ENCODE measurements at places on chromosomes 11 and 22.

- DNase-seq, result no peak
Observed at GRCh38 chr22:43442386-43443151, 30.8 kb downstream of the MPPED1 start.

DNA sequence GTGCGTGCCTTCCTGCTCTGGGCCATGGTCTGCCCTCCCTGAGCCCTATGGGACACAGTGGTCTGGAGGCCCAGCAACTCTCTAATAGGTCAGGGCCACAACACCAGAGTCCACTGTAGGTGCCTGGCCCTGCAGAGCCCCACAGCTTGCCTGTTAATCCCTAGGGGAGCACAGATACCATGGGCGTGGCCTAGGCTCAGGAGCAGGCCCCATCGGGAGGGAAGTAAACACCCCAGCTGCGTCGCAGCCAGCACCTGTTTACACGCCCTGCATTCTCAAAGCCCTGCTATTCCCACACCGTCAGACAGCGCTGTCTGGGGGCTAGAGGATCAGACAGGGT is 2.5 kb downstream of the KCTD17 start:
- no peak for DNase-seq

GRCh38 chr11:41784513-41785335 is 325.3 kb upstream of the LRRC4C start:
- no peak for DNase-seq

DNA sequence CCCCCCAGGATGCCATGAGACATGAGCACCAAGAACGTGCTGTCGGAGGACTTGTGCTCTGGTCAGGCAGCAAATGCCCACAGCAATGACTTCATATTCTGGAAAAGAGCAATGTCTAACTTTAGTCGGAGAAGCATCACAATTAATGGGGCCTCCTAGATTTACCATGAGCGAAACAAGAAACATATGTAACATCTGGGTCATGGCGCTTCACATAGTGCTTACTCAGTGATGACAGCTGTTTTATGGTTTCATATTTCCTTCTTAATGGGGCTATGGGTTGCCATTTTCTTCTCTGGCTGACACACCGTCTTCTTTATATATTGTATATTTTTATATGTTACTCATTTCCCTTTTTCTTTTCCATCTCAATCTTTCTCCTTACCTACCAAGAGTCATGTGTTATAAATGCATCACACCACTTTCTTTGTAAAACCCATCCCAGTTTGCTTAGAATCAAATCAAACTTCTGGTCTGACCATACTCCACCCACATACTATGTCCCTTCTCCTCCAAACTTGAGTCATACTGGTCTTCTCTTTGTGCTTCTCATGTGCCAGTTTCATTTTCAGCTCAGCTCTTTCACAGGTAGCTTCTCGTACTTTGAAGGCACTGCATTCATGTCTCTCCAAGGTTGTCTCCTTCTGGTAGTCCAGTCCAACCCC is 9.4 kb upstream of the CASP12 start:
- DNase-seq, result no peak

DNA sequence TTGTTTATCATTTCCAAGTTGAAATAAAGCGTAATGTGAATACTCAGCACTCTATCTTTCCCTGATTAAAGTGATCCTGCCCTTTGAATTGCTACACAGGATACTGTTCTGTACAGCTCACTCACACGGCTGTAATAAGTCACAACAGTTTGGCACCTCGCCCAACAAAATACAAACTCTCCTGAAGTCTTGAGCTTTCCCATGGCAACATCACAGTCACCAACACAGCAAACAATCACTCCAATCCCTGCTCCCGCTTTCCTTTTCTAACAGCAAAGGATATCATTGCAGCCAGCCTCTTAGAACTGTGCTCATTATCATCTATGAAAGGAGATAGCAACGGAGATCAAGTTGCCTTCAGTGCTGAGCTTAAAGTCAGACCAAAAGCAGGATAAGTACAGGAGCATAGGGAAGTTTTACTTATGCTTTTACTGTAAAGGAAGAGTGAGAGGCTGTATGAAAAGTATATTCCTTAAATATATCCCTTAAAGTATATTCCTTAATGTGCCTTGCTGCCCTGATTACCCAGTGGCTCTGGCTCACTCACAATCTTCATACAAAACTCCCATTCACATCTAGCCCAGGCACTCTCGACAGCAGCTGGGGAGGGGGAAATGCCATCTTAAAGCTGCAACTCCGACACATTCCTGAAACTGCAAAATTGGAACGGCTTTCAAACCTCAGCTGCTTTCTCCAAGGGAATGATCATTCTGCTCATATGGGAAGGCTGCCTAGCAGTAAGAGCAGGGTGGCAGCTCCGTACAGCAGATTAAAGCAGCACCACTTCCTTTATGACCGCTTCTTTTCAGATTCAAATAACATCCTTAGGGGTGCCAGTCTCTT is 35.8 kb downstream of the MAML2 start:
- DNase-seq, result peak; percentile 78

- no peak for DNase-seq
Observed at GRCh38 chr11:133733631-133734030, 111.7 kb downstream of the SPATA19 start.

DNA sequence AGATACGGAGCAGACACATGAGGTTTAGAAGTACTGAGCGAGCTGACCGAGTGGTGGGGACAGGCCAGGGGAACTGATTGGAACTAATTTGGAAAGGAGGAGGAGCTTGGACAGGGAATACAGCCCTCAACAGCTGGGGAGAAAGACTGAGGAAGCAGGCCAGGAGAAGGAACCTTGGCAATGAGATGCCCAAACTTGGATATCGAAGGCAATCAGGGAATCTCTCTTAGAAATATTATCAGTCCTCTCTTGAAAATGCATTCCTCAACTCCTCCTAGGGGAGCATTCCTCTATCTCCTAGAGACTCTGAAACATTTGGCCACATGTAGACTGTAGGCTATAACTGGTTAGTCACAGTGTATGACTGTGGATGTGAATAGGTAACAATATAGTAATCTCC is 284.6 kb downstream of the GUCY1A2 start:
- no peak for DNase-seq

- DNase-seq, result no peak
Observed at GRCh38 chr11:67437082-67437808, at the start of gene PTPRCAP. Gene PTPRCAP, minus strand, starts transcription at chr11:67437682. Its CDS starts 63 bp downstream, at chr11:67437619.

DNA sequence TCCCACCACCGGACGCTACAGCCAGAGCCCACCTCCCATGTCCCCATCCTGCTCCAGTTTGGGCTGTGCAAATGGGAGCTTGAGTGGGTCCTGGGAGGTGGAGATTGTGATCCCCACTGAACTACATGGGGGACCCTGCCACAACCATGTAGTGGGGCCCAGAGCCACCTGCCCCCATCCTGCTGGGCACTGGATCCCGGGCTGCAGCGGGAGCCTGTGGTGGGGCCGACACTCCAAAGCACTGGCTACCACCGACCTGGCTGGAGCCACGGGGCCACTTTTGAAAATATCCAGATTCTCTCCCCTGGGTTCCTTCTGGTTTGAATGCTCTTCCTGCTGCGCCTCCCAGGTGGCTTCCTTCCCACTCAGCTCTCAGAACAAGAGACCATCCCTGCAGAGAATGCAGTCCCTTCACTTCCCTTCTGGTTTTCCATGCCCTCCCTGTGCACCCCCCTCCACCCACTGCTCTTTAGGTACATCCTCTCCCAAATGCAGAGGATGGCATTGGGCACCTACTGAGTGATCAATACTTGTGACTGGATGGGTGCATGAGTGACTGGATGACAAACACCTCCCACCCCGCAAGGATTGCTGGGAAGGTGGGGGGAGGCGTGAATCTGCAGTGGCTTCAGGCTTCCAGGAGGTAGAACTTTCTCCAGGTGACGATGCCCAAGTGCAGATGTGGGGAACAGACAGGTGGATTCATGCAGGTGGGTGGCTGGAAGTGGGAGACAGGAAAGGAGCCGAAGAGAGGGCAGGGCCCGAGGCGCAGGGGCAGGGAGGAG is 846 bp upstream of the UNC93B1 start:
- no peak for DNase-seq

- no peak for DNase-seq
Observed at GRCh38 chr22:38046070-38046748, 11.0 kb upstream of the PICK1 start.

GRCh38 chr11:23280088-23280487 is 419.8 kb upstream of the CCDC179 start:
- DNase-seq, result peak; percentile 13

DNA sequence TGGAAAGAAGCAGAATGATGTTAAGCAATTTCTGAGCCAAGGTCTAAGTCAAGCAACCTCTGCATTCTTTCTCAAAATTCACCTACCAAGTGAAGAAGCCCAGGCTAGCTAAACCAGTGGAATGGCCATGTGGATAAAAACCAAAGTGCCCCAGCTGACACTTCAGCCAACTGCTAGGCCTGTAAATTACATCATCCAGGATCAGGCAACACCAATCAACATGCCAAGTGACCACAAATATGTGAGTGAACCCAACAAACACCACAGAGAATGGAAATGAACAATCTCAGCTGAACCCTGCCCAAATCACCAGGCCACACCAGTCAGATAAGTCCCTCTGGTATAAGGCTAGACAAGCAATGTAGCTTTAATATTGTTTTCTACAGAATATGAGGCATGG is 25.1 kb upstream of the FJX1 start:
- DNase-seq, result peak; percentile 75

GRCh38 chr11:59724066-59724465 is 10.4 kb upstream of the OR10V1 start:
- no peak for DNase-seq

- DNase-seq, result no peak
Observed at GRCh38 chr22:37245740-37246139, 1.7 kb upstream of the RAC2 start.

- DNase-seq, result peak; percentile 47
Observed at GRCh38 chr11:26649884-26650283, 72.0 kb downstream of the SLC5A12 start.

DNA sequence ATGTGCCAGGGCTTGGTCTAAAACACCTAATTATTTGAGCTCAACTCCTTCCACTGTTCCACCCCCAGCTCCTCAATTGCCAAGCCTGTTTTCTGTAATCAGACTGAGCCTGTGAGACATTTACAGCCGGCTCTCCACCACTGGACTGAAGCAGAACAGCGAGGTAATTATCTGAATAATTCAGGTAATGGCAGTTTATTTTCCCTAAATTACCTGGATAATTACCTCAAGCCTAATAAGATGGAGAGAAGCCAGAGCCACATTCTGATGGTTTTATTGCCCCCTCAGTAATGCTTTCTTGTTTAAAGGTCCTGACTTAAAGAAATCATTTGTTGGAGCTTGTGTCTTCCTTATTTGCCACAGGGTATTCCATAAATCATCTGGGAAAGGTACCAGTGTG is 64.2 kb downstream of the FZD4 start:
- no peak for DNase-seq

DNA sequence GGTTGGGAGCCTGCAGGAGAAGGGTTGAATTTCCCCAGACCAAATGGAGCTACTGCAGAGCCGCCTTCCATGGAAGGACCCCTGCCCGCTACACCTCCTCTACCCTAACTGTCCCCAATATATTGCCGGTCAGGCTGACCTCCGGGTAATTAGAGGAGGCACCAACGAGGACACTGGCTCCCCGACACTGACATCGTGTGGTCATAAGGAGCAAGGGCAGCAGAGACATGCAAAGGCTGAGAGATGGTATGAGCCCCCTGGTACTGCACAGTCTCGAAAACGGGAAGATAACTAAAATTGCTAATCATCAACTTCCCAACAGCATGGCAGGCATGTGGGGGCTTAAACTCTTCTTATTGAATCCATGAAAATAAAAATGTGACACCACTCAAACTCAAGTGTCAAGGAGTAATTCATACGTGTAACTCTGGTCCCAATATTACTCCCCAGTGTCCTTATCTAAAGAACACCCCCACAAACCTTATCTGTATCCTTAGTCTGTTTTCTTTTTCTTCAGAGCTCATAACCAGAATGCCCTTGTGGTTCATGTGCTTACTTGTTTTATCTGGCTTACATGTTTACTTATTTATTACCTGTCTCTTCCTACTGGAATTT is 4.4 kb downstream of the CAVIN3 start:
- peak; percentile 83 for DNase-seq

GRCh38 chr11:134343646-134344045 is 11.9 kb downstream of the GLB1L2 start:
- DNase-seq, result no peak

- DNase-seq, result no peak
Observed at GRCh38 chr22:33861216-33861875, 58.9 kb downstream of the LARGE1 start.

DNA sequence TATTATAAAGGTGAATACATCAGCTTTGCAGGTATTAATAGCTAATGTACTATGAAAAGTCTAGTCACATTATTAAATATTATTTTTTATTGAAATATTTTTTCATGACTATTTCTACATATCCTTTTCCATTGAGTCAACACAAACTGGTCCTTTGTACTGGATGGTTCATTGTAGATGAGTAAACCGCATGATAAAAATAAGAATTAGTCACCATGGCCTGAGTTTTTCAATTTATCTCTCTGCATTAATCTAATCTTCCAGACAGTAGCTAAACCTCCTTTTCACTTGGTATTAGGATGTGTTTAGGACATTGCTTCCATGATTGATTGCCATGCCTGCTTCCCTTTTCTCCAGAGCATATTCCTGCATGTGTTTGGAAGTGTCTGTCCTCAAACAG is 439.4 kb upstream of the ARHGAP42 start:
- no peak for DNase-seq

DNA sequence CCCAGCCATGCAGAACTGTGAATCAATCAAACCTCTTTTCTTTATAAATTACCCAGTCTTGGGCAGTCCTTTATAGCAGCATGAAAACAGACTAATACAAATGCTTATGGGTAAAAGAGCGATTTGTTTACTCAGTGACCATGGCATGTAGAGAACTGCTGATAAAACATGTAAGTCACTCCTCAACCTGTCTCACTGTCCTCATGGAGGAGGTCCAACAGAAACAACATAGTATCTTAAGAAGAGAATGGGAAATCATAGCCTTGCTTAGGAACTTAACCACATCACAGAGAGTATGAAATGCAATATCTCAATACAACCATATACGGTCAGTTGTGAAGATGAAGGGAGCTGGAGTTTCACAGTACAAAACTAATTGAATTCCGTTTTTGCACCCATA is 1734.0 kb upstream of the RAG2 start:
- DNase-seq, result no peak

GRCh38 chr11:86748296-86748695 is 52.0 kb upstream of the PRSS23 start:
- DNase-seq, result no peak

DNA sequence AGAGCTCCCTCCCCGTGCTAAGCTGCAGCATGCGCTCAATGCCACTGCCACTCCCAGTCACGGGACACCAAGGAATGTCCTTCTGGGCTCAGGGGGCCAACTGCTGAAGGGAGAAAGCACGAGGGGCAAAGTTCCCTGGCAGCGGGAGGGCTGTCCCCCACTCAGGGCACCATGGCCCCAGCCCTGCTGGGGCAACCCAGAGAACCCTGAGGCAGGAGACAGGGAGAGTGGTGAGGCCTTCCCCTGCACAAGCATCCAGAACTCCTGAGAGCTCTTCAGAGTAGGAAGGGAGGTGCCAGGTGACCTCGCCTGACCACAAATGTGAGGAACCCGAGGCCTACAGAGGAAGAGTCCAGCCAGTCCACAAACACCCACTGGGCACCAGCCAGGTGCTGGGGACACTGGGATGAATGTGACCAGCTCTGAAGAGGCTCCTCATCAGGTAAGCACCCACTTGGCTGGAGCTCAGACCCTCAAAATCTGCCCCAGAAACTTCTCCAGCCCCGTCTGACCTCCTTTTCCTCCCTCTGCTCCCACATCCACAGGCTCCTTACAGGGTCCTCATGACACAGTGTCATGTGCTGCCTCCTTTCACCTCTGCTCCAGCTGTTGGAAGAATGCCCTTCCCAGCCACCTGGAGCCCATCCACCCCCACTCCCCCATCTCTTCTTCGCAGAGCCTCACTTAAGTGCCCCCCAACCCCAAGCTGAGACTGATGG is 15.6 kb downstream of the GDPD5 start:
- no peak for DNase-seq
